ENCODE measurements at places on chromosomes 1 and 21.

DNA sequence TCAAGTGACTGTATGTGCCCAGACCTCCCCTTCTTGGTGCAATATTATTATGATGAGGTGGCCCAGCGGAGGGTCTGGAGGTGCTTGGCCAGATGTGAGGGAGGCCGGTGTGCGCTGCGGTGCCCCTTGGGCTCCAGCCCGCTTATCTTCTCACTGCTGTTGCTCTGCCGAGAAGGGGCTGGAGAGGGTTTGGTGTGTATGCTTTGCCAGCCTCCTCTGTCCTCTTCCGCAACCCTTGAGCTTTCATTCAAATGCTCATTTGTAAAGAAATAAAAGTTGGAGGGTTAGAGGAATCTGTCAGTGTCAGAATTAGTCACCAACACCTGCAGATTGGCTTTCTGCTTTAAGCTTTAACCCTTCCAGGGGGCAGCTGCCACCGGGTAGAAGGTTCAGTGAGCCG, 19.7 kb downstream of the RNF220 start:
- DNase-seq = no peak

DNA sequence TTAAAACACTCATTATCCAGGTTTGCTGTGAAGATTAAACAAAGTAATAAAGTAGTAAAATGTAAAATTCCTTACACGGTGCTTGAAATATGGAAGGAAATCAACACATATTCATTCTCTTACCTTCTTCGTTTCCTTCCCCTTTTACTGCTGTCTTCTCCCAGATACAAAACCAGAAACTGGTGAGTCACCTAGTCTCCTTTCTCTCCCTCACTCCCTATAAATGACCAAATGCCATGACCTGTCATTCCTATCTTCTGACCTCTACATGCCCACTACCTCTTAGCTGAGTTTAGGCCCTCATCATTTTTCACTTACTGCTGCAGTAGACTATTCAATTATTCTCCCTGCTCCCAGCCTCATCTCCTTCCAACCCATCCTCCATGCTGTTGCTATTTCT, 4.3 kb upstream of the NR1I3 start:
- no peak for DNase-seq

- DNase-seq = no peak
Measured at GRCh38 chr1:92973203-92973897, 12.1 kb upstream of the DIPK1A start.

- peak; percentile 20 for DNase-seq
Measured at GRCh38 chr1:6026095-6026809, 19.4 kb upstream of the KCNAB2 start.

DNA sequence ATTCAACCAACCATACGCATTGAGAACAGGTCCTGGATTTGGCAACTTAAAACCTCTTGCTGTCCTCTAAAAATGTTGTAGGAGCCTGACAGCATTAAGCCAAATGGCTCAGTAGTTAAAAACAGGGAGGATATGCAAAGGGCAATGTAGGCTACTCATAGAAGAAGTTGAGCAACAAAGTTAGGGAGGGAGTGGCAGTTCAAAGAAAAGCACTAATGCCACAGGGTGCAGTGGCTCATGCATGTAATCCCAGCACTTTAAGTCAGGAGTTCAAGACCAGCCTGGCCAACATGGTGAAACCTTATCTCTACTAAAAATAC, 92.9 kb upstream of the ERG start:
- no peak for DNase-seq

DNA sequence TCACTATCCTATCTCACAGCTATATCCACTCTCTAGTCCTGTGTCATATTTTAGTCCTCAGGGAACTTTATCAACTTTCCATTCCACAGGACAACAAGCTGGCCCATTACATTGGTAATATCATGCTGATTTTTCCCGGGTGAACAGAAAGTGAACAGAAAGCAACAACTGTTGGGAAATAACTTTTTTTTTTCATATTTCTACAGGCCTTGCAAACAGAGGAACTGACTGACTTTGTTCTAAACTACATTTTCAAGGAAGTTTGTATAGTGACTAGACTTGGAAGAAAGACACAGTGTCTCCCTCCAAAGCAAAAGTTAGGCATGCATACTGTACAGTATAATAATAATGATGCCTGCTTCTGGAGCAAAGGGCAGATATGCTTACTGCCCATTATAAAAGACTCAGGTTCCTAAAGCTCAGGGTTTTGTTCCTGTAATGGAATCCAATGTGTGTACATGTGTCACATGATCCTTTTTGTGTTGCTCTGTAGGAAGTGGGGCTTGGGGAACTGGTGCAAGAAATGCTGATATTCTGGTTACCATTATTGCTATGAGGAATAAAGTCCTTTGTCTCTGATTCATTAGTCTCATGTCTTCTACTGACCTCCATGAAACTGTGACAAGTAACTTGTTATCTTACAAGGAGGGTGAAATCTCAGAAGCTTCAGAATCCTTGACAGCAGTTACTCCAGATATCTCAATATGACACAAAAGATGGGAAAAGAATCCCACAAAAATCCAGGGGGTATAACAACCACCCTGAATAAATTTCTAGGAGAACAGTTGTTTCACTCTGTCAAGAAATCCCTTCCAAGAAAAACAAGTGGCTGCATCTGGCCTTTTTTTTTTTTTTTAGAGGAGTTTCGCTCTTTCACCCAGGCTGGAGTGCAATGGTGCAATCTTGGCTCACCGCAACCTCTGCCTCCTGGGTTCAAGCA, 17.7 kb upstream of the NTPCR start:
- no peak for DNase-seq

DNA sequence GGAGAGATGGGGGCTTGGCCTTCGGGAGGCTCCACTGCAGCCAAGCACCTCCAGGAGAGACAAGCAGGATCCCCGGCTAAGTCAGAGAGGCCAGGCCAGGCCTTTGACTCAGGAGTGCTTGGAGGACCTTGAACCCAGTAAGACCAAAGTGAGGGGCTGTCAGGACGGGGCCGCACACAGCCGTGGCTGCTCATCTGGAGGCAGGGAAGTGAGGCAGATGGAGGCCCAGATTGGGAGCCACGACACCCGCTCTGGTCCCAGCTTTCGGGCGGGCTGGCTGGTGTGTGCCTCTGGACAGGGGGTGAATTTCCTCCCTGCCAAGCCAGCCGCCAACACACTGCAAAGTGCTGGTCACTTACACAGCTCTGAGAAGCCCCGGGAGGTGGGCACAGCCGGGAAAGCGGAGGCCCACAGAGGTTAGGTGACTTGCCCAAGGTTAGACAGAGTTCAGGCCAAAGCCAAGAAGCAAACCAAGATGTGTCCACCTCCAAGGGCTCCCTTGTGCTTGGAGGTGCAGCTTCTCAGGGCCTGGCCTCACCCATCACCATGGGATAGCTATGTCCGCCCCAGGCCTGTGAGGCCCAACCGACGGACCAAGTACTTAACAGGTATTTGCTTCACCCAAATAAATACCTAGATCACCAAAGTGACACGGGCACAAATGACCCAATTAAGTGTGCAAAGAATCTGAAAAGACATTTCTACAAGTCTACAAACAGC, 58.3 kb downstream of the CHD5 start:
- no peak for DNase-seq

DNA sequence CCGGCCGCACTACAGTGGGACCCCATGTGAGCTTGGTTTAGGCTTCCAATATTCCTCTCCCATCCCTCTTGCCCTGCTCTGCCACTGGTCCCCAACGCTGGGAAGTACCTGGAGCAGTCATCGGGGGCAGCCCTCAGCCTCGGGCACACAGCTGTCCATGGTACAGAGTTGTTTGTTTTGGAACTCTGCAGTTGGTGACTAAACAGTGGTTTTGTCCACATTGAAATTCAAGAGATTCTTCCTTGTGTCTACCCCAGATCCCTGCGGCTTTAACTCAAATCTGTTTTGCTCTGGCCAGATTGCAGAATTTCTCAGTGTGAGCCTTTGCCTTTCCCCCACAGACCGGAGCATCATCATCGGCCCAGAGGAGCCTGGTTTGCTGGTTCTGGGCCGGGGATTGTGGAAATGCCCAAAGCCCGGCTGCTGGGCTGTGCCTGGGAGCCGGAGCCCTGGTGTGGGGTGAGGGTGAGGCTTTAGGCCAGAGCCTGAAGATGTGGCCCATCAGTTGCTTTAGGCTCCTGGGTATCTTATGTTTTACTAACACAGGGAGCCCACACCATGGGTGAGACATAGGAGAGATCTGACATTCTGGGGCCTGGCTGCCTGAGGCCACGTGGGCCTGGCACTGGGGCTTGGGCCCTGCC, 93.2 kb downstream of the ARHGEF10L start:
- DNase-seq = no peak
